ENCODE measurements at places on chromosomes 5 and 9.

DNA sequence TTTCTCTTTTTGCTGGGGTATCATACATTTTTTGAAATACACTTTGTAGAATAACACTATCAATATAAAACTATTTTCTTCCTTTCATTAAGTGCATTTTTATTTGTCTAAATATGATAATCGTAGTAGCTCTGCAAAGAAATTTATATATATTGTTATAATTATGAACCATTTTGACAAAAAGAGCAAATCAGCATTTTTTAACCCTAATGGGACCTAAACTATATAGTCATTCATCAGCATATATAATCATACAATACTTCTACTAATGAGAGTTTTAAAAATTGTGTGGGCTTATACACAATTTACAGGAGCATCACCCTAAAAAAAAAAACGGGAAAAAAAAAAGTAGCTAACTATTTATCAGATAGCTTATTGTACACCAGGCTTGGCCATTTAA is 329.7 kb upstream of the TYRP1 start:
- no peak for DNase-seq

DNA sequence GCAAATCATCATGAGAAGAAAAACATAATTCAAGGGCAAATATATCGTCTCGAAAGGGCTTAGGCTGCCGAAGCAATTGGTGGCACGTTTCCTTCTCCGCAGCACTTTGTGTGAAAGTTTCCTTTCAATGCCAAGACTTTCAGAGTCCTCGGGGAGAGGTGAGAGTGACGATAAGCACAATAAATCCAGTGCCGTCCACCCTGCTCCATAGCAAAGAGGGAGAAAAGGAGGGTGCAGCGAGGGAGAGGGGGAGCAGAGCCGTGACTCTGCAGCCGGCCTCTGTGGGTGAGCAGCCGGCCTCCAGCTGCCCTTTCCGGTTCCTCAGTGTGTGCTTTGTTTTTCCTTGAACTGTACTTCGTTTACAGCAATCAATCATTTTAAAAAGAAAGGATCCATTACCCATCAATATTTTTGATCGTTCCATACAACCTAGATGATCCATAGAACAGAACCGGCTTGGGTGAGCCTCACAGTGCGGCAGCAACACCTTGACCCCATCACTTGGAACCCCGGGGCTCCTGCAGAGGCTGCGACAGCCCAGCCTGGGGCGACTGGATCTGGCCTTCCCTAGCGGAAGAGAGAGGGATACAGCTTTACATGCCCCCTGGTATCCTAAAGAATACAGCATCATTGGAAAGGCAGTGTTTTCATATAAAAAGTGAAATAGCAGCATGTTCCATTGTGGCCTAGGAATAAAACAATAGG is 247.0 kb upstream of the IRX4 start:
- no peak for DNase-seq

DNA sequence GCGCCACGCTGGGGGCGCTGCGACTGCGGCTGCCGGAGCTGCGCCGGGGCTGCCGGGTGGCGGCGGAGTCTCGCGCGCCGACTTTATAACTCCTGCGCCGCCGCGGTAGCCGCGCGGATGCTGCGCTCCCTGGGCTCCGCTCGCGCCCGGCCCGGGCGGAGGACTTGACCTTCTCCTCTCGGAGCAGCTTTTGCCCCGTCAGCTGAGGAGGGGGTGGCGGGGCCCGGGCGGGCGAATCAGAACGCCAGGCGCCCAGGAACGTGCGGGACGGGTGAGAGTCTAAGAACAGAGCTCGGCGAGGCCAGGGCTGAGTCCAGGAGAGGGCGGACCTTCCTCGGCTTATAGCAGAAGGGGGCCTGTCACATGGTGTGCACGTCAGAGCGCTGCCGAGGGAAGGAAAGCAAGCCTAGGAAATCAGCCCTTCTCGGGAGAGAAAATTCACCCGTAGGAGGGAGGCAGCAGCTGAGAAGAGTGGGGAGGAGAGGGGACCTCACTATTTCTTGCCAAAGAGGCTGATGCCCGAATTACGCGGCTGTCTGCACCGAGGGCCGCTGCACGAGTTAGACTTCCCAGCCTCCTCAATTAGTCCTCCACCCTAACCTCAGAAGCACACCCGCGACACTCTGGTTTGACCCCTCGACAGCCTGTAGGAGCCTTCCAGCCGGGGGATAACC is at the start of gene FOXD1:
Gene FOXD1, minus strand, starts transcription at position 315 of the 674 bp plus-strand sequence. CDS start 415 bp downstream, outside the sequence.
- DNase-seq, result peak; percentile 77

DNA sequence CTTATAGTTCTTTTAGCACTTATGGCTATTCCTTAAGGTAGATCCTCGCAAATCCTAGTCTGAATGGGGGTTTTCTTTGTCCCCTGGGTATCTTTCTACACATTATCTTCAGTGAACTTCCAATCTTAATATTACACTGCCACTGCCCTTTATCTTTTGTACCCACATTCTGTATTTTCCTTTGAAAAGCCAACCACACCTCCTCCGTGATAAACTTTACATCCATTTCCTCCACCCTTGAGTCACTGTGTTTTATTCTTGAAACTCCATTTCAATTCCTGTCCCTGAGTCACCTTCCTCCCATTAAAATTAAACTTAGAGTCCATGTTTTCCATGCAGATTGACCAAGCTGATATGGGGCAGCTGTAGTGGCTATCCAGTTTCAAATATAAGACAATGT is 43.2 kb upstream of the RICTOR start:
- no peak for DNase-seq

DNA sequence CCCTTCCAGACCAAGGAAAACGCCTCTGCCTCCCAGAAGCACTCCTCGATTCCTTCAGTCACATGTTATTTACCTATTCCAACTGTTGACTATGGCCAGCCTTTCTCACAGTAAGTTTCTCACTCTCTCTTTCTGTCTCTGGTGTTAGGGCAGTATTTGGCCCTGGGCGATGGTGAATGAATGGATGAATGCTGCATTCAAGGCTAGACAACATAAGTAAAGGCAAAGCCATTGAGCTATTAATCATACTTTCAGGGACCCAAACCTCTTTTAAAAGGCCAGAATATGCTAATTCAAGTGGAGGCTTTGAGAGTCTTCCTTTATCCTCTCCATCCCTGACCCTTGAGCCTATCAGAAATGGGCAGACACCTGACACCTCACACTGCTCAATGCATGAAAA is 78.5 kb downstream of the SEC61B start:
- DNase-seq, result no peak

DNA sequence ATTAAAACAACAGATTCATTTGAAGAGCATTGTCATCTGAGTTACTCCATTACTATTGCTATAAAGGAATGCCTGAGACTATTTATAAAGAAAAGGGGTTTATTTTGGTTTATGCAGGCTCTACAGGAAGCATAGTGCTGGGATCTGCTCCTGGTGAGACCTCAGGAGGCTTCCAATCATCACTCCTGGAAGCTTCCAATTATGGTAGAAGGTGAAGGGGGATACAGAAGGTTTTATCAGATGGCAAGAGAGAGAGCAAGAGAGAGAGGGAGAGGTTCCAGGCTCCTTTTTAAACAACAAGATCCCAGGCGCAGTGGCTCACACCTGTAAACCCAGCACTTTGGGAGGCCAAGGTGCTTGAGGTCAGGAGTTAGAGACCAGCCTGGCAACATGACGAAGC is 63.5 kb downstream of the ASS1 start:
- DNase-seq, result no peak

DNA sequence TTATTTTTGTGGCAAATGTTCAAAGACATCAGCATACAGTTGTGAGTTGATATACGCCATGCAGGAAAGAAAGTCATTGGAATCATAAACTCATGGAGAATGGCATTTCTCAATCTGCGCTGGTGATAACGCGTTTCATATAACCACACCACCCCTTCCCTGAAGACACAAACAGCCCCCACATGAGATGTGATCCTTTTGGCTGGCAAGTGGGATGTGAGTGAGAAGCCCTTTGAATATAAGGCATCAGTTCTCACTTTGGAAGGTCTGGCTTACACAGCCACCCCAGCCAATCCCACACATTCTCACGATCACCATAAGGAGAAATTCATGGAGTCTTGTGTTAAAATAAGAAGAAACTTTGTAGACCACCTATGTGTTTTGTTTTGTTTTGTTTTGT is 725.0 kb downstream of the PRELID2 start:
- no peak for DNase-seq

- no peak for DNase-seq
These were observed 483.2 kb upstream of the C9orf72 start for GRCh38 chr9:28056466-28056865.

GRCh38 chr5:5886812-5887486 is 464.5 kb downstream of the ICE1 start:
- peak; percentile 49 for DNase-seq

- no peak for DNase-seq
These were observed 7.2 kb downstream of the NTMT1 start for GRCh38 chr9:129633207-129633606.

DNA sequence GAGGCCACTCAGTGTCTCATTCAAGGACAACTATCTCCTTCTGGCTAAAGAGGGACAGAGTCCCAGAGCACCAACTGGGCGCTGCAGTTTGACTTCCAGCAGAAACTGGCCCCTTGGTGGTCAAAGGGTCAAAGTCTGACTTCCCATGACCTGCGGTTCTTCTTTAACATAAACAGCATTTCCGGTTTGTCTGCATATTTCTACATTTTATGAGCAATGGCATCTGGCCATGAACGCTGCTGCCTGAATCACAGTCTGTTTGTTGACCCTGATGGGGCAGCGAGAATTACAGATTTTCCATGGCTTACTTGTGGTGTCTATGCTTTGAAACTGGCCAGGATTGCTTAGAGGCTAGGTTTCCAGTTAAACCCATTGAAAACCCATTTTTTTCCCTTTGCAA is 1.3 kb downstream of the TNFSF15 start:
- peak; percentile 17 for DNase-seq

DNA sequence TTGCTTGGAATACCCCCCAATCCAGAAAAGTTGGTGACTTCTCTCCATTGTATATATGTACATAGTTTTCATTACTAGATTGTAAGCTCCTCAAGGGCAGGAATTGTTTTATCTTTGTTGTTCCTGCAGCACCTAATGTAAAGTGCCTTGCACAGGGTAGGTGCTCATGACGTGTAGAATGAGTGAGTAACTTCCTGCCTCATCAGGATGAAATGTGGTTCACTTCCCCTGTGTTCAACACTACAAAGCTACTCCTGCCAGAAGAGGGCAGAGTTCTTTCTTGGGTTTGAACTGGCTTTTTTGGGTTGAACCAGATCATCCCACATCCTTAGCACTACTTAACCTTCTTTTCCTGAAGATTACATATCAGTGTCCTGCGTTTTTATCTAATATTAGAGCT is 23.9 kb downstream of the GTF3C4 start:
- no peak for DNase-seq

DNA sequence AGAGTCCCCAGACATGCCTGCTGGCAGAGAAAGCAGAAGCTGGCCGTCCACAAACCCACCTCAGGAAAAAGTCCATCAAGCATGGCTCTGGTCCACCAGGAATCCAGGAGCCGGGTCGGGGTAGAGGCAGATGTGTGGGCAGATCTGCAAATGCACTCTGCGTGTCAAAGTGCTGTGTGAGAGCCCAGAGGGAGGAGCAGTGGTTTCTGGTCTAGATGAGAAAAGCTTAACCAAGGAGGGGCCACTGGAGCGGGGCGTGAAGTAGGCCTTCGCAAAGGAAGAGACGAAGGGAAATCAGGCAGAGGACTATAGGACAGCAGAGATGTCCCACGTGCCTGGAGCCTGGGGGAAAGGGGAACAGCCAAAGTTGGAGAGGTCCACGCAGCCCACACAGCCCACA is 40.0 kb downstream of the TTLL11 start:
- no peak for DNase-seq

- DNase-seq, result no peak
These were observed 205.0 kb upstream of the ZNF462 start for GRCh38 chr9:106657926-106658325.
